H9 (cell line): ENCODE measurements at places on chromosomes 7 and 10. TPM values are rescaled to one million over a fixed set of nuclear protein-coding genes. Genes with fewer than 3 reads are reported as not detected.
A peak's percentile ranks its signal among the peaks of the same experiment; 100 is the strongest.

DNA sequence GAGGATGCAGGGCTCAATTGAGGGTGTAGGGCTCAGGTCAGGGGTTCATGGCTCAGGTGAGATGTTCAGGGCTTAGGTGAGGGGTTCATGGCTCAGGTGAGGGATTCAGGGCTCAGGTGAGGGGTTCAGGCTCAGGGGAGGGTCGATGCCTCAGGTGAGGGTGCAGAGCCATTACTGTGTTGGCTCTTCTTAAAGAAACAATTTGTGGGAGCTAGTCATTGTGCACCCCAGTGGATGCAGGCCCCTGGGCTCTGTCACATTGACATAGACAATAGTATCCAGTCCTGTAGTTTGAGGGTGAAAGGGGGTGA is 86.7 kb downstream of the ADCY1 start:
- DNase-seq = no peak
- H3K4me1 ChIP-seq = no peaks in the 10 kb centered on the region
- H3K4me3 ChIP-seq = no peak overlapping the region
- H3K27me3 ChIP-seq = no peaks in the 10 kb centered on the region
- H3K36me3 ChIP-seq = no peaks in the 10 kb centered on the region
- H3K27ac ChIP-seq = no peak overlapping the region

DNA sequence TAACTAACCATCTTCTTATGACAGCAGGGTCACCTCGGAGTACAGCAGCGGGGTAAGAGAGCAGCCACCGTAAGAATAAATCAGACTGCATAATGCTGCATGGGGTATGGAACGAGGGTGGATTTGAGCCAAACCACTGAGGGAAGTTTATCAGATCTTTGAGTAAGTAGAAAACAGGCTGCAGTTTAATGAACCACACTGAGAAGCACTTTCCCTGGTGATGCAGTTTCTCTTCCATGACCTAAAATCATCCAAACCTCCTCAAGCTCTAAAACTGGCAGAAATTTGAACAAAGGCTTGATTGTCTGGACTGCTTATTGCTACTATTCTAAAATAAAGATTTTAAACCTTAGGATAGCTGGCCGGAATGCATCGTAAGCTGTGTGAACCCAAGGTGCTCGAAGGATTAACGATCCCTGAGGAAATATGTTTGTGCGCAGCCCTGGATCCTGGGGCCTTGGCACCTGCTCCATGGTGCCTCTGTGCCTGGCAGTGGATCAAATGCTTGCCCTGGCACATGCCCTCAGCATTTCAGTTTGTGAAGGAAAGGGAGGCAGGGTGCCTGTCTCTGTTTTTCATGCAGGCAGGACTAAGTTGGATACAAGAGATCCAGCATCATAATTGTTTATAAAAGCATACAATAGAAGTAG is 322.7 kb downstream of the LHFPL3 start:
- DNase-seq = no peak
- no peaks in the 10 kb centered on the region for H3K36me3 ChIP-seq
- no peaks in the 10 kb centered on the region; the same call in 1 of the 2 replicates for H3K27me3 ChIP-seq
- H3K4me3 ChIP-seq = no peak overlapping the region
- H3K27ac ChIP-seq = no peak overlapping the region
- H3K4me1 ChIP-seq = no peaks in the 10 kb centered on the region

DNA sequence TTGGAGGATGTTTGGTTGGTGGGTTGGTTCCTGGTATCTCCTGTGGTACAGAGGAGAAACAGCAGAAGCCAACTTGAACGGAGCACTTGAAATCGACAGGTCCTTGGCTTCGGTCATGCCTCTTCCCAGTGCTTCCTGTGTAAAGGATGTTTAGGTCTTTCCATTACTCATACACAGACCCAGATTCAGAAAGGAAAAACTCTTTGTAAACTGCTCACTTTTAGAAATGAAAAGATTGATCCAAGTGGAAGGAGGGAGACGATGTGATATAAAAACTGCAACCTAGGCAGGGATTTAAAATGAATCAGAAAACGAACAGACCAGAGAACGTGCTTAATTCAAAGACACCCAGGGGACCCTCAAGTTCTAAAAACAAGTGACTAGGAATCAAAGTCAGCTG is 338.4 kb downstream of the GALNT17 start:
- no peak for DNase-seq
- no peaks in the 10 kb centered on the region for H3K27me3 ChIP-seq
- no peak overlapping the region for H3K4me3 ChIP-seq
- H3K36me3 ChIP-seq = peaks cover 33% of the 10 kb centered on the region
- peak overlapping the region; percentile 70 for H3K27ac ChIP-seq
- H3K4me1 ChIP-seq = peaks cover 28% of the 10 kb centered on the region

GRCh38 chr7:30159698-30160143 is 24.9 kb downstream of the MTURN start:
- no peaks in the 10 kb centered on the region for H3K27me3 ChIP-seq
- no peak for DNase-seq
- peaks cover 12% of the 10 kb centered on the region for H3K4me1 ChIP-seq
- no peaks in the 10 kb centered on the region for H3K36me3 ChIP-seq
- H3K27ac ChIP-seq = no peak overlapping the region

DNA sequence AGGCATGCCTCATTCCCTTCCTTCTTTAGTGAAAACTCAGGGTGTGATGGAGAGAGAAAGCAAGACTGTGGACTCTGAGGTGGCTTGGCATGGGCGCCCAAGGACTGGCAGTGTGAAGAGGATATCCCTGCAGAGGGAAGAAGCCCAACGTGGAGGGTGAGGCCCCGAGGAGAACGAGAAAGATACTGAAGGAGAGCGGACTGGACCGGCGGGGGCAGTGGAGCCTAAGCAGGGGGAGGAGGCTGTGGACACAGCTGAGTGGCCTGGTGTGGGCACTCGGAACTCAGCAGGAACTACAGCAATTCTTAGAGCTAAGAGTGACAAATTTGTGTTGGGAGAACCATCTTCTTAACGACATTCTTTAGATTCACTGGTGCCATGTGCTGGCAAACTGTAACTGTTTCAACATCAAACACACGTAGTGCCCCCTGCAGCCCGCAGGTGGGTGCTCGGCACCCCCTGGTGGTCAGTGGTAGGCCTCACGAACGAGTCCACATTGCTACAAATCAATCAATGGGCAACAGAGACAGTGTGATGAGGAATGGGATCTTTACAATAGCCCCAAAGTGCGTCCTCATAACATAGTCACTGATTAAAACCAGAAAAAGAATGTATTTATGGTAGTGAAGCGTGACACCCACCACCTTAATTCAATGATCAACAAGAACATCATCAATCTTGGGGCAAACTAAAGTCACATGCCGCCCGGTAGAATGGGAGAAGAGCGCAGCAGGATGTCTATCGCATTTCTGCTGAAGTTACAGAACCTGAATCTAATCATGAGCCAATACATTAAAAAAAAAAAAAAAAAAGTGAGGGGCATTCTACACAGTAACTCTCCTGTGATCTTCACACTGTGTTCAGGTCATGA is 2.0 kb upstream of the SFTPA1 start:
- no peak overlapping the region for H3K27ac ChIP-seq
- no peaks in the 10 kb centered on the region for H3K27me3 ChIP-seq
- no peaks in the 10 kb centered on the region for H3K36me3 ChIP-seq
- no peaks in the 10 kb centered on the region; the same call in 1 of the 2 replicates for H3K4me1 ChIP-seq

- peak overlapping the region; percentile 88 for H3K4me3 ChIP-seq
- no peak overlapping the region for H3K27ac ChIP-seq
- no peaks in the 10 kb centered on the region for H3K27me3 ChIP-seq
- no peaks in the 10 kb centered on the region; the same call in 1 of the 2 replicates for H3K36me3 ChIP-seq
These were observed 1354.7 kb upstream of the LRRTM3 start for GRCh38 chr10:65571011-65571570.

GRCh38 chr10:78620985-78621799 is 447.6 kb upstream of the ZMIZ1 start:
- peaks cover 3% of the 10 kb centered on the region; the same call in 1 of the 2 replicates for H3K4me1 ChIP-seq
- no peaks in the 10 kb centered on the region for H3K27me3 ChIP-seq
- H3K27ac ChIP-seq = no peak overlapping the region
- no peaks in the 10 kb centered on the region for H3K36me3 ChIP-seq
- H3K4me3 ChIP-seq = no peak overlapping the region

- no peak overlapping the region for H3K27ac ChIP-seq
- no peak for DNase-seq
- H3K36me3 ChIP-seq = no peaks in the 10 kb centered on the region
- no peak overlapping the region for H3K4me3 ChIP-seq
- H3K4me1 ChIP-seq = peaks cover 4% of the 10 kb centered on the region; the same call in 1 of the 2 replicates
- no peaks in the 10 kb centered on the region for H3K27me3 ChIP-seq
These were observed 153.3 kb downstream of the ARID5B start for GRCh38 chr10:62054830-62055229.

GRCh38 chr7:45238806-45239205 is 81.2 kb downstream of the RAMP3 start:
- DNase-seq = no peak
- no peak overlapping the region for H3K27ac ChIP-seq
- H3K36me3 ChIP-seq = no peaks in the 10 kb centered on the region
- H3K4me3 ChIP-seq = no peak overlapping the region
- H3K27me3 ChIP-seq = no peaks in the 10 kb centered on the region
- H3K4me1 ChIP-seq = no peaks in the 10 kb centered on the region

GRCh38 chr10:4355350-4355749 is 470.7 kb upstream of the AKR1E2 start:
- H3K4me3 ChIP-seq = no peak overlapping the region
- no peaks in the 10 kb centered on the region for H3K4me1 ChIP-seq
- DNase-seq = no peak
- no peaks in the 10 kb centered on the region for H3K36me3 ChIP-seq

Gene KNDC1
- total RNA-seq = 13.7 and 15.7 TPM in 2 replicates

Gene CXCL12
- total RNA-seq = 28.3 and 29.5 TPM in 2 replicates

Gene CFAP70
- 0.24 and 0.26 TPM in 2 replicates for total RNA-seq

Gene MYH16
- total RNA-seq = not detected in 2 replicates

Gene EPO
- total RNA-seq = 0.33 and 0.44 TPM in 2 replicates
